ENCODE measurements at places on chromosomes 7 and 10.
A peak's percentile ranks its signal among the peaks of the same experiment; 100 is the strongest.

DNA sequence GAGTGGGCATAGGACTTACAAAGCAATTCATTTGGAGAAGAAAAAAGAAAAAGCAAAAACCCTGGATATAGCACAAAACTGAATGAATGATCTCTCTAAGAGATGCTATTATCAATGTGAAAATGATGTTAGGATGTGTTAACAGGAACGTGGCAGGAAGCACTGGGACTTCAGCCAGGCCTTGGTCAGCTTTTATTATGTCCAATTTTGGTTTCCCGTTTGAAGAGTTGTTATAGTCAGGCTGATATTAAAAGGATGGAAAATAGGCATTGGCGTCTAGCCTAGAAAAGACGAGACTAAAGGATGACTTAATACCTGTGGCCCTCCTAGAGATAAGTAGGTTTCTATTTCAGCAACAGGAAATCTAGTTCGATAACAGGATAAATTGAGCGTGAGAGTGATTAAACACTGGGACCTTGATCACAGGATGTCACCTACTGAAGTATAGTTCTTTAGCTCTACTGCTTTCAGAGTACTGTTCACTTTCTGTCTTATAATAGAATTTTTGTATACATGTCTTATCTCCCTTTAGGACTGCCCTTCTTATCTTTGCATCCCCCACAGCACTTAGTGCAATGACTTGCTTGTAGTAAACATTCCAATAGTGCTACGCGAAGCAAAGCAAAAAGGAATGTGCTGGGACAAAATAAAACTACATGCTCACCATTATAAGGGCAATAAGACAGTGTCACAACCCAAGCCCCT lies 99.8 kb upstream of the AGBL3 start:
- peak; percentile 18 for DNase-seq

DNA sequence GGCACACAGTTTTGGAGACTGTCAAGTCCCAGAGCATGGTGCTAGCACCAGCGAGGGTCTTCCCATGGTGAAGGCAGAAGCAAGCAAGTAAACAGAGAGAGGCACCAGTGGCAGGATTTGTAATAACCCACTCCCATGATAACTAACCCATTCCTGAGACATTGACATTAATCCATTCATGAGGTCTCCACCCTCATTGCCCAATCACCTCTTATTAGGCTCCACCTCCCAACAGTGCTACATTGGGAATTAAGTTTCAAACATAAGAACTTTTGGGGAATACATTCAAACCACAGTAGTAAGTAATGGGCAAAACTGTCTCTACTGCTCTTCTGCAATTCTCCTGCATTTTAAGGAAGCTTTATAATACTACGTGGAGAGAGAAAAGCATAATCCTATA lies 193.6 kb downstream of the CACNA2D1 start:
- no peak for DNase-seq

GRCh38 chr7:127154958-127155357 lies 97.8 kb downstream of the GRM8 start:
- DNase-seq: no peak

- DNase-seq: no peak
These were observed 311.7 kb downstream of the GATA3 start for GRCh38 chr10:8365935-8366911.

DNA sequence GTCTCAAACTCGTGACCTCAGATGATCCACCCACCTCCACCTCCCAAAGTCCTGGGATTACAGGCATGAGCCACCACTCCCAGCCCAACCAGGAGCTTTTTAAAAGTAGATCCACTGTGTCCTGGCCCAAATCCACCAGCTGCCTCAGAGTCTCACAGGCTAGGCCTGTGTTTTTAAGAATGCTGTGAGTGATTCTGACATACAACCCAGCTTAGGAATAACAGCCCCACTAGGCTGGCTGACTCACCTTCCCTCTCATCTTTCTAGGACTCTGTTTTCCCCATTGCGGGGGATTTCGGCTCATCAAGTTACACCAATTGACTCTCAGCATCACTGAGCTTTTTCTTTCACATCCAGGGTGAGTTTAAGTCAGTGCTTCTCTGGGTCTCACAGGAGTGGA lies 207.6 kb downstream of the SKIDA1 start:
- DNase-seq: no peak

DNA sequence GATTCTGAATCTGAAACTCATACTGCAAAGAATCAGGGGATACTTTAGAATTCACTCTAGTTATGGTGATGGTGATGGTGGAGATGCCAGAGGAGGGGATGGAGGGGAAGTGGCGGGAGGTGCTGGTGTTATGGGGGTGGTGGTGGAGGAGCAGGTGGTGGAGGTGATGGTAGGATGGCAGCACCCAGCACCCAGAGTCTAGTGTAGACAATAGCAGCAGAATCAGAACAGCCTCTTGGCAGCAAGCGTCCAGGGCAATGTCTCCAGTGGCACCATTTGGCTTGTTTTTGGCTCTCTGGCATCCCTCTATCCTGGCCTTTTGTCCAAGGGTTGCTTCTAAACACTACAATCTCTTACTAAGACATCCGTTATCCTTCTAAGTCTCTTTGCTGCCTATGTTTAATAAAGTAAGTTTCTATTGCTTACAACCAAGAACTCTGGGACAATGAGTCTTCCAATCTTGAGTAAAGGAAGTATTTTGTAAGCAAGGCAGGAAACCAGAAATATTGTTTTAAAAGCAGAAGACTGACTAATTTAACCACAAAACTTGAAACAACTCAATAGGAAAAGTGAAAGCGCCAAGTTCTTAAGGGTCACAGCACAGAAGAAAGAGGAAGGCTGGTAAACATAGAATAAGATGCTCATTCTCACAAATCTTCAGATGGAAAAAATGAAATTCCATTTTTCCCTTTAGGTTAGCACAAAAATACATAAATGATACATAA lies 42.4 kb upstream of the GDF10 start:
- no peak for DNase-seq

DNA sequence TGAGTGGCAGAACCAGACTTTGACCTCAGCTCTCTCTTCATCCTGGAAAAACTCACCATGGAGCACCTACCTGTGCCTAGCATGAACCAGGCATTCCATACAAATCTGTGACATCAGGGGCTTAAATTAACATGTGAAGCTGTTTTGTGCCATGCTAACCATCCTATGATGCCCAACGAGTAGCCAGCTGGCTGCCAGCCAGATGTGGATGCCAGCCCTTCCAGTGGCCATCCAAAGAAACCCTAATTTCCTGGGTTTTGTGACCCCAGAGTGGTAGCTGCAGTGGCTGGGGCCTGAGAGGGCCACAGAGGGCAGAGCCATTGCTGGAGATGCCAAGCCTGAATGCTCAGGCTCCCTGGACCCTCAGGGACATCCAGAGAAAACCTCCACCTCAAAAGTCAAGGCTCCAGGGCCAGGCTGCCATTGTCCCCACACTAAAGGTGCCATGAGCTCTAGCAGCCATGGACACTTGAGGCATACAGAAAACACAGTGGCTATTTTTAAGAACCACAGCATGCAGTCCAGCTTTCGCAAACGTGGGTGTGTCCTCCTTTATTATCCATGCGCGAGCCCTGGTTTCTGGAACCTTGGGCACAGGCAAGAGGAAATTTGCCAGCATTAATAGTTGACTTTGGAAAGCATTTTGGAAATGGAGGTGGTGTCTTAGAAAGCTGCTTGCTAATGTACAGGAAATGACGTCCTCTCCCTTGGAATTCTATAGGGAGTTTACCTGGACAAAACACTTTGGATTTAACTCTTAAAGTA lies 6.0 kb downstream of the CPXM2 start:
- DNase-seq: no peak

DNA sequence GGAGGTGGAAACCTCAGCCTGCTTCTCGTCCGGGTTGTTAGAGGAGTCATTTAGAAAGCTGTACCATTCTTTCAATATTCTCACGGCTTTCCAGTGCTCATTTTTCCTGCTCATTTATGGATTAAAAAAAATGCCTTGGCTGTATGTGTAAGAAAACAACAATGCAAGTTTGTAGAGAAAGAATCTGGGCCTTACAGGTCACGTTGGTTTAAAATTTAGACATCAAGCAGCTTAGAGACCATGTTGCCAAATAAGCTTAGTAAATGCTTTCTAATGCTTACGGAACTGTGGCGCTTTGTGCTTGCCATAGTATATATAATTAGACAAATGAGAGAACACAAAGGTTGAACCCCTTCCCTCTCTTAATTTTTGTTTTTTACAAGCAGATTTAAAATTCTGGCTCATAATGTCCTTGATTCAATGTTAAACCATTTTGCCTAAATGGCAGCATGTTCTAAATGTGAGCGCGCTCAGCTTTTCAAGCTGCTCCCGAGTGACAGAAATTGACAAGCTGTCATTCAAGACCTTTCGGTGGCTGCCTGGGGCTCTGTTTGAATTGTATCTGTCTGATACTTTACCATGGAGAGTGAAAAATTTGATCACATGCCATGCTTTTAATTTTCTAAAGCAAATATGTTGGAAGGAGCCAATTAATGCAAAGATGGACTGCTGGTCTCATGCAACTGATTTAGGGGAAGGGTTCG lies 1.1 kb downstream of the ARMS2 start:
- DNase-seq: no peak

GRCh38 chr10:20658158-20658557 lies 239.0 kb downstream of the NEBL start:
- no peak for DNase-seq

DNA sequence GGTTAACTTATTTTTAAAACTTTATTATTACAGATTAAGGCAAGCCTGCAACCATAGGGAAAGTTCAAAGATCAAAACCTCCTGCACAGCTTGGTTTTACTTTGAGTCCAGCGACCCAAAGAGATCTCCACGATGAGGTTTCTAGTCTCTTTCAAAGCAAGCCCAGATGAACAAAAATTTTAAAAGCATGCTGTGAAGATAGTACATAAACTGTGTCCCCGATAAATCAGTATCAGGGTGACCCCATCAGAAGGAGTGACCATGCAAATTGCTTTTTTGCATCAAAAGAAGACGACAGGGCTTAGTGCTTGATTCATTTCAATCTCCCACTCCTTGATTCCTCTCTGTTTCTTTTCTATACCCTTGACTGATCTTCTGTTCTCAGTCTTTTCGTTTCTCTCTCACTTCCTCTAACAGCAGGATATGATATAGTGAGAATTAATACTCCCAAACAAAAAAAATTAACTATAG lies 16.0 kb upstream of the DNTT start:
- no peak for DNase-seq

GRCh38 chr7:83976302-83976701 lies 218.3 kb downstream of the SEMA3A start:
- DNase-seq: peak; percentile 6

GRCh38 chr7:101804088-101804963 lies 13.1 kb upstream of the CUX1 start:
- DNase-seq: no peak

GRCh38 chr10:35743851-35744250 lies 101.8 kb upstream of the FZD8 start:
- no peak for DNase-seq

- peak; percentile 94 for DNase-seq
These were observed 31.8 kb downstream of the PCLO start for GRCh38 chr7:83130623-83131545.

DNA sequence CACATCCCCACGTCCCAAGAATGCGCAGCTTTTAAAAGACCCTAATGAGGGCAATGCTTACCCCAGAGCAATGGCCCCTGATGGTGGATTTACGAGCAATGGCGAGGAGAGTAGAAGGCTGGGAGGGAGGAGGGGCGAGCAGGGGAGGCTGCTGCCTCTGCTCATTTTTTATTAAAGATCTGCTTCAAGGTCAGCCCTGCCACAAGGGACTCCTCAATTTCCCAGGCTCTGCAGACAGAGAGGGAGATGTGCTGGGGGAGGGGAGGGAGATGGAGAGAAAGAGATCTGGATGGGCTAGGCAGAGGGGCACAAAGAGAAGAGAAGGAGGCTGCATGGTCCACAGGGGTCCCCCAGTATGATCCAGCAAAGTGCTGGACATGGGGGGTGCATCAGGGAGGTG lies 7.8 kb upstream of the SRRM3 start:
- no peak for DNase-seq

- no peak for DNase-seq
These were observed 2.3 kb upstream of the PRKAR1B start for GRCh38 chr7:729140-730000.

DNA sequence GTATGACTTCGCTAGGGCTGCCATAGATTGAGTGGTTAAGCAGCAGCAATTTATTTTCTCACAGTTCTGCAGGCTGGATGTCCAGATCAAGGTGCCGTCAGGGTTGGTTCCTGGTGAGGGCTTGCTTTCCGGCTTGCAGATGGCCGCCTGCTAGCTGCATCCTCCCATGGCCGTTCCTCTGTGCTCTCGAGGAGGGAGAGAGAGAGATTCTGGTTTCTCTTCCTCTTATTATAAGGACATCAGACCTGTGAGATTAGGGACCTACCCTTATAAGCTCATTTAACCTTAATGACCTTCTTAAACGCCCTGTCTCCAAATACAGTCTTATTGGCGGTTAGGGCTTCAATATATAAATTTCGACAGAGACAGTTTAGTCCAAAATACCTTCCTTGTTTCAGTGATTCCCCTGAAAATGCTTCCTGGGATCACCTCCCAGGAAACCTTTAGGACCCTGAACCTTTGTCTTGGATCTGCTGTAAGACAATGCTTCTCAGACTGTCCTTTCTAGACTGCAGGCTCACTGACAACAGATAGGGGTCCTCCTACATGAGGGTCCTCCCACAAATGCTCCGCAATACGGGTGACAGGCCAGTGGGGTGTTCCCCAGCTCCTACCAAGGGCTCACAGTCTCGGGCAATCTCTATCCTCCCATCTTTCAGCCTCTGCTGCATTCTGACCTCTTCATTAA lies 82.5 kb upstream of the BAIAP2L1 start:
- DNase-seq: no peak

Data from NCI-H2029 (cell line).